ENCODE measurements at places on chromosomes 2 and 18.

DNA sequence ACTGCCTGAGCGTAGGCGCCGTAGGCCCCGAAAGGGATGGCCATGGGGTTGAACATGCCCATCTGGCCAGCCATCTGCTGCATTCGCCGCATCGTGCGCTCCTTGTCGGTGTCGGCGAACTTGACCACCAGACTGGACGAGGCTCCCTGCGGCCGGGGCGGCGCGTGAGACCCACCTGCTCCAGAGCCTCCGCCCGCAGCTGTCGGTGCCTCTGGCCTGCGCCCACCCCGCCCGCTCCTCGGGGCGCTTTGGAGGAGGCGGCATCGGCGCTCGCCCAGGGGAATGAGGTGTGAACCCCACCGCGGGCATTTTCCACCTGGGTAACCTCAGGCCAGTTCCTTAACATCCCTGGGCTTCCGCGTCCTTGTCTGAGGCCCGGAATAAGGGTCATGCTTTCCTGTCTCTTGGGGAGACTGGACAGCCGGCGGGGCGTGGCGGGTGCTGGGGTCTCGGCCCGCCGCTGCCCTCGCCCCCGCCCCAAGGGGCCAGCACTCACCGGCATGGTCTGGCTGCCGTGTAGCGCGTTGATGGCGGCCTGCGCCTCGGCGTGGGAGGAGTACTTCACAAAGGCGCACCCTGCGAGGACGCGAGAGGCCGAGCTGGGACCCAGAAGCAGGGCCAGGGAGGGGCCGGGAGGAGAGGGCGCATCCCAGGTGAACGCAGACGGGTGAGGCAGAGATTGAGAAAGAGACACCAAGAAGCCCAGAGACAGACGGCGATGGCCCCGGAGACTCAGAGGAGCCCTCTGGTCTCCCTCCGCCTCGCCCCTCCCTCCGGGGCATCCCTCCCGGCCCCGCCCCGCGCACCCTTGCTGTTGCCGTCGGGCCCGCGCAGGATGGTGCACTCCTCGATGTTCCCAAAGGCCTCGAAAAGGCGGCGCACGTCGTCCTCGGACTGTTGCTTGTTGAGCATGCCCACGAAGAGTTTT lies 291.0 kb downstream of the CELF4 start:
- no peak for DNase-seq

- no peak for DNase-seq
Measured at GRCh38 chr2:115739574-115739973, 1297.1 kb downstream of the DPP10 start.

DNA sequence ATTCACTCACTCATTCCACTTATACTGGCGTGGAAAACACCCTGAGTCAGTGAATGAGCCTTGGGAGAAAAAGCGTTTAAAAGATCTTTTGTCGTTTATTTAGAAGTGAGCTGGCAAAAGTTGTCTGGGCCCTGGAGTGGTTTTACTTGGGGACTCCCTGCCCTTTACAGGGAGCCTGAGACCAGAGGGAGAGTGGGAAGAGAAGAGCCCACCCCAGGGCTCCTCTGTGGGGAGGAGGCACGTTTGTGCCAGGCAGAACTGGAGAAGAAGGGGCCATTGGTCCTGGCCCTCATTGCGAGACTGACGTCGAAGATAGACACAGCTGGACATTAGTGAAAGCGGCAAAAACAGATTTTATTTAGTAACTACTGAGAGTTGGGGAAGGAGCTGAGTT lies 25.7 kb downstream of the DCDC2C start:
- DNase-seq = no peak

DNA sequence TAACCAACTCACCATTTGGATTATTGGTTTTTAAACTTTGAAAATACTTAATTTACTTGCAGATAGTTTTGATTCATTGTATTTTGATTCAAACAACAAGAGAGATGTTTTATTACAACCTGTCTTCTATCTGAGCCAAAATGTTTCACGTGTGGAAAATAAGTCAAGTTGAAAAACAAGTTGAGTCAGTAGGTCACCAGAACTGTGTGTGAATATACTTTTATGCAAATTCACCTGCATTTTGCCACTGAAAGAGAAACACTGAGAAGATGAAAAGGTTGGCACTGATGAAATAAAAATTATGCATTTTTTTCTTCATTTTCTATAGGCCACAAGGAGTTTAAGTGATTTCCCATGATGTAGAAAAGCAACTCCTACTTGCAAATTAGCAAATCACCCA lies 68.3 kb downstream of the ICOS start:
- DNase-seq = no peak

DNA sequence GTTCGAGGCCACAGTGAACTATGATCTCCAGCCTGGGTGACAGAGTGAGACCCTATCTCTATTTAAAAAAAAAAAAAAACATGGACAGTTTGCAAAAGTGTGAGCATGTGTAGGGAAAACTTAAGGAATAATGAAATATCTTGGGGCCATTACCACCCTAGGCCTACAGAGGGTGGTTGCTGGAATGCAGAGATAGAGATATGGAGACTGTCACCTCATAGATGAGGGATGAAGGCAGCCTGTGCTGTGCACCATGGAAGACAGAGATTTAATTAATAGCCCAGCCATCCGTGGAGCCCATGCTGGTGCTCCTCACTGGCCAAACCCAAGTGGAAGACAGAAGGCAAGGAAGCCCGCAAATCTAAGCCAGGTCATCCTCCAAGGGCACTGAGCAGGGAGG lies 16.6 kb upstream of the CEP68 start:
- no peak for DNase-seq

DNA sequence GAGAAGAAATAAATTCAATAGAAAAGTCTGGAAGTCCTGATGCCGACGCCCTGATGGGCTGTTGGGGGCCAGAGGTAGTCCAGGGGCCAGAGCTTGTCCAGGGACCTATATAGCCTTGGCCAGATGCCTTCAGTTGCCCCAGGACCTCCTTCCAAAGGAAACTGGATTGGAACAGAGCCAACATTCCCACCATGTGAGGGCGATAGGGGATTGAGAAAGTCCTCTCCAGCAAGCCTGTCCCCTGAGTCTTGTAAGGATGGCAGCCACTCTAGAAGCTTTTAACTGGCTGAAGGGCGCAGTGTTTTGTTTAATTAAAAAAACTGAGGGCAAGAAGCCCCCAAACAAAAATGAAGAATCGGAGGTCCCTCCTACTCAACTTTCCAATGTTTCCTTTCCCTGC lies 54.9 kb upstream of the CDCA7 start:
- DNase-seq = no peak

DNA sequence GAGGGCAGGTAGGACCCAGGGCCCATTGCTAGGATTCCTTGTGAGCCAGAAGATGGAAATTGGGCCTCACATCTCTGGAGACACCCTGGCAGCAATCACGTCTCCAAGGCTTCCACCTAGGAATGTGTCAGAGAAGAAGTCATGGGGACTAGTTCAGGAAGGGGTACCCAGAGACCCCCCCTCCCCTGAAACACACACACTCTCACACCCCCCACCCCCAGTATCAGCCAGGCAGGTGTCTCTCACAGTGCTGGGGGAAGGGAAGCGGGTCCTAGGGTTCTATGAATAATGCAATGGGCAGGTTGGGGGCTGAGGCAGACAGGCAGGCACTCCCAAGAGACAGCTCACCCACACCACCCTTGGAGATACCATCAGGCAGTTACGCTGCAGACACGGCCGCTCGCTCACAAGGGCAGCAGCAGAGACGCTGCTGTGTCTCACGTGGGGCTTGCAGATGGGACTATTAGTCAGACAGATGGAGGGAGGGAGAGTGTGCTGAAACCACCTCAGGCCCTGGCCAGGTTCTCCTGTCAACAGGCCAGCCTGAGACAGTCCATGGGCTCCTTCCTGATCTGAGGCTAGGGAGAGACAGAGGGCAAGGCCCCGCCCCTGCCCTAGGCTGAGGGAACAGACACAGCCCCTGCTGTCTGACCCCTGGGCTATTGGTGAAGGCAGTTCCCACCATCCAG lies 134.6 kb downstream of the CYP26B1 start:
- DNase-seq = no peak

- no peak for DNase-seq
Measured at GRCh38 chr2:160696087-160696452, 202.5 kb upstream of the RBMS1 start.

GRCh38 chr2:30272761-30273573 lies 41.6 kb downstream of the LBH start:
- DNase-seq = no peak

DNA sequence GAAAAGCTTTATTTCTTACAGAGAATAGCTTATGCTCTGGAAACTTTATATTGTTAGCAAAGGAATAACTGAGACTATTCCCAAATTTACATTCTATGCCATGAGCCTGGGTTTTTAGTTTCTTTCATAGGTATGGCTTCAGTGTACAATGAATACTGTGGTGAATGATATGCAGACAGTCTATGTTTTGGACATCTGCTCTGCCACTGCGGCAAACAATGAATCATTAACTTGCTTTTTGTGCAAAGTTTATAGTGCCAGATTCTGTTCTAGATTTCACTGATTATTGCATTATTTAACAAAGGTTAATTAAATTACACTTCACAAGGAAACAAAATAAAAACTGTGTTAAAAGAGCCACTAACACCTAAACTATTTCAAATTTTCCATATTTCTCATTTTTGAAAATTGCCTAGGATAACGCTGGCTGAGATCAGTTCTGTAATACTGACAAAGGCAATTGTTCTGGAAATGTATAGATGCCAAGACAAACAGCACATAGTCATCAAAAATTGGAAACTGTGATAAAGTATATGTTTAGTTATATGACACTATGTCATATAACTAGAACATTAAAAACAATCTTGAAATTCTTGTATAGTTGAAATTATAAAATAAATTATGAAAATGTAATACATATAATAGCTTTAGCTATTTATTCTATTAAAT lies 74.7 kb downstream of the ITSN2 start:
- DNase-seq = no peak

DNA sequence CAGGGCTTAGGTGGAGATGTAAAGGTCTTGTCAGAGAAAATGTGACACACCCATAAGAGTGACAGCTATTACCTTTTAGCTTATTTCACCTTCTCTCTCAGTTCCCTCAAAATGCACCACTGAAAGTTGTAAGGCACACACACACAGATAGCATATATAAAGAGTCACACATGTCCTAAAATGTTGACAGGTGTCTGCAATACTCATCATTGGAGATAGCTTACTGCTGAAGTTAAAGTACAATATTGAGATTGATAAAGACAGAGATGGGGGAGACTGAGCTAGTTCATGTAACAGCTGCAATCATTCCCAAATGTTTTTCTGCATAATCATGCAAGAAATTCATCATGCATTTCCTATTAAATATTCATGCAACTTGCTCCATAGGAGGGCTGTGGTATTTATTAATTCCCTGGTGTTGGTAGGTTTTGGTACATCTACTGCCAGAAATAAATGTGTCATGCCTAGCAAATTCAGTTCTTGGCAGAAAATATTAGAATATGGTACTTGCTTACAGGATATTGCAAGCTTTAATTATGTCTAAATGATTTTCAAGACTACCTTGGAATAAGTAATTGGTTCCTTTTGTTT lies 118.8 kb upstream of the RBMS1 start:
- no peak for DNase-seq

GRCh38 chr18:59056706-59057492 lies 82.8 kb upstream of the SEC11C start:
- peak; percentile 84 for DNase-seq

DNA sequence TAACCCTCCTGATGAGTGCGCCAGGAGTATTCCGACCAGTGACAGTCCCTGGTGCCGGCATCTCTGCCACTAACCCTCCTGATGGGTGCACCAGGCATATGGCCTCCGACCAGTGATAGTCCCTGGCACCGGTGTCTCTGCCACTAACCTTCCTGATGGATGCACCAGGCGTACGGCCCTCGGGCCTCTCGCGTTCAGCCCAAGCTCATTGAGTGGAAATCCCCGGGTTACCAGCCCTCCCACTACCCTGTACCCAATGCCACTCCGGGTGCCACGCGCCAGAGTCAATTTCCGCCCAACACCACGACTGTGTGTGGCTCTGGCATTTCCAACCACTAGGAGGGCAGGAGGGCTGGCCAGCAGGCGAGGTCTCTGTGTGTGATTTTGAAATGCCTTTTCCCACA lies 11.7 kb upstream of the GPC1 start:
- DNase-seq = no peak

- DNase-seq = no peak
Measured at GRCh38 chr2:3154700-3155099, 222.9 kb downstream of the EIPR1 start.

DNA sequence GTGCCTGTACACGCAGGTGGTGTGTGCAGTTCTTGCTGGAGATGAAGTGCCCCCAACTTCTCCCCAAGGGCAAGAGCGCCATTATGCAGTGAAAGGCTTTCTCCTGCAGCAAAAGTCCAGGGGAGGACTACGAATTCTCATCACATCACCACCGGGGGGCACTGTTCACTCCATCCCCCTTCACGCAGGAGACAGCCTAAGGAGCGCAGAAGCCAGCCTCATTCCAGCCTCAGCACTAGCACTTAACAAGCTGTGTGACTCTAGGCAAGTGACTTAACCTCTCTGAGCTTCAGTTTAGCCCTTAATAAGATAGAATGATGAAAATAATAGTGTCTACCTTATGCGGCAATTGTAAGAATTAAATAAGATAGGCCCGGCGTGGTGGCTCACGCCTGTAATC lies 32.3 kb downstream of the DNMT3A start:
- DNase-seq = peak; percentile 75

DNA sequence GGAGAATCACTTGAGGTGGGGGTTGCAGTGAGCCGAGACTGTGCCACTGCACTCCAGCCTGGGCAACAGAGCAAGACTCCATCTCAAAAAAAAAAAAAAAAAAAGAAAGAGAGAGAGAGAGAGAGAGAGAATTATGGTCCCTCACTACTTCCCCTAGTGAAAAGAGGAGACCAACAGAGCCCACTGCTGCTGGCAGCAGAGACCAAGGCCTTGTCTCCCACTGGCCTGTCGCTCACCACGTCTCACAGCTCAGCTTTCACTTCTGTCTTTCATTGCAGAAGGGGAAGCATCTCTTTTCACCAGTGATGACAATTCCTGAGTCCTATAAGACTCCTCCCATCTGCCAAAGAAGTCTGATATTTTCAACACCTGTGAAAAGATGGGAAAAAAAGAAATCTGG lies 81.3 kb downstream of the CLHC1 start:
- DNase-seq = peak; percentile 81

- no peak for DNase-seq
Measured at GRCh38 chr2:161004379-161004778, 155.8 kb upstream of the TANK start.

GRCh38 chr2:194714541-194714940 lies 942.5 kb upstream of the SLC39A10 start:
- DNase-seq = no peak

GRCh38 chr2:111049792-111050640 lies 70.7 kb upstream of the BCL2L11 start:
- no peak for DNase-seq

GRCh38 chr18:45167631-45168280 lies 447.5 kb upstream of the SLC14A2 start:
- no peak for DNase-seq

DNA sequence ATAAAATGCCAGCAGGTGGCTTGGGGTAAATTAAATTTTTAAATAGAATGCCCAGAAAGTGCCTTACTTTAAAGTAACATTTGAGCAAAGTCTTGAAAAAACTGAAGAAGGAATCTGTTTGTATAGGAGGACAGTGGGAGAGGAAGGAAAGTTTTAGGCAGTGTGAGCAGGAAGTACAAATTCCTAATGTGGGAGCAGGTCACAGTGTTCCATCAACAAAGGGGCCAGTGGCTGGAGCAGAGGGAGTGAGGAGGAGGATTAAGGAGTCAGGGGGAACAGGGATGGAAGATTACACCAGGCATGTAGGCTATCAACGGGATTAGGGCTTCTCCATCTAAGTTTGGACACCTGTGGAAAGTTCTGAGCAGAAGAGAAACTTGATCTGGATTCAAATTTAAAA lies 439.2 kb upstream of the REG3G start:
- no peak for DNase-seq

- DNase-seq = no peak
Measured at GRCh38 chr2:30684996-30685395, 122.2 kb downstream of the CAPN13 start.

GRCh38 chr2:130288467-130289403 lies 54.0 kb upstream of the IMP4 start:
- no peak for DNase-seq

Data from B cell (primary cell).